ENCODE measurements at places on chromosomes 6 and 20.
A peak's percentile ranks its signal among the peaks of the same experiment; 100 is the strongest.

- DNase-seq, result no peak
Measured at GRCh38 chr6:36128793-36129192, 1.5 kb upstream of the MAPK13 start.

DNA sequence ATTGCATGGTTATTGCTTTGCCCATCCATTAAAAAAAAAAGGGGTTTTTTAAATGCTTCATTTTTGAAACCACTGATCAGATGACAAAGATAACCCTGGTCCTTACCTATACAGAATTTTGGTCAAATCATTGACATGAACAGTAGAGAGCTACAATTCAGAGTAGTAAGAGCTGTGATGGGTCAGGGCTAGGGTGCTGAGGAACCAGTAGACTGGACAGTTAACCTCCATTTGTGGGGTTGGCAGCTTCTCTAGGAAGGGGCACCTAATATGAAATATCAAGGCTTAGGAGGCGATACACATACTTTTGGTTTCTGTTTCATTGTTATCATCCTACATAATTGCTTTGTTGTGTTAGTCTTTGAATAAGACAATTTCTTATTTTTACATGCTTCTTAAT, 55.1 kb downstream of the ORC3 start:
- DNase-seq, result no peak

DNA sequence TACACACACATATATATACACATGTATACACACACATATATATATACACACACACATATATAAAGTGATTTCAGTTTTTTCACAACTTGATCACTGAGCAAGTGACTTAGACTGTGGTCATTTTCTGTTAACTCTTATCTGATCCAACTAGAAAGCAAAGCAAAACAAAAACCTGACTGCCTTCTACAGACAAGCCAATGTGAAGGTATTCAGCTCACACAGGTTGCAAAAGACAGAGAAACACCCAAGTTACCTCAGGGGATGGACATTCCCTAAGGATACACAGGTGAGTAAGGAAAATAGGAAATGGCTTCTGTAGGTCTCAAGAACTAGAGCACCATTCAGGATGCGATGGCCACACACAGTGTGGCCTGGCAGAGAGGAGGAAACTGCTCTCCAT, 58.4 kb upstream of the IER3 start:
- no peak for DNase-seq

- no peak for DNase-seq
Measured at GRCh38 chr20:62959101-62959971, 6.8 kb downstream of the SLC17A9 start.

DNA sequence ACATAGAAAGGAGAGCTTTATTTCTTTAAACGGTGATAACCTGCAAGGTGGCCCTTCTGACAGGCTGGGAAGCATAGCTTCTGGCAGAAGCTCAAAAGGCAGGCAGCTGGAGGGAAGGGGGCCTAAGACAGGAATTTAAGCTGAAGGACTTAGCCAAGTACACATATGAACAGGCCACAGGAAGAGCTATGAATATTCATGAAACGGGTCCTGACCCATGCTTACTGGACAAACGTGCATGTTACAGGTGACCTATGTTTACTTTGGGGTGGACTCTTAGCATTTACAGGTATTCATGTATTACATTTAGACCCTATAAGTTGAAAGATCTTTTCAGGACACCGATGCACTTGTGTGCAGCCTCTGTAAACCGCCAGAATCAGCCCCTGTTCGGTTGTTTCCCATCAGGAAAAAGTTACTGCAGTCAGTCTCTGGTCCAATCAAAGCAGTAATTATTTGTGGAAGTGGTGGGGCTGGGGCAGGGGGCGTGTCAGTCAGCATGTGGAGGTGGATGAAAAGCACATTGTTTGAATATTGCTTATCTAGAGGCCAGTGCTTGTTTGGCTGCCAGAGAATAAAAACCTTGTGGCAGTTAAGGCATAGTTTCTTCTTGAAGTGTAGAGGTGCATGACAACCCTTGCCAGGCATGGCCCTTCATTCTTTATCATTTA, 2.9 kb upstream of the GZF1 start:
- no peak for DNase-seq

- no peak for DNase-seq
Measured at GRCh38 chr20:36368869-36369268, 62.7 kb downstream of the DLGAP4 start.

GRCh38 chr6:1200081-1200408, 111.9 kb upstream of the FOXQ1 start:
- DNase-seq, result no peak

DNA sequence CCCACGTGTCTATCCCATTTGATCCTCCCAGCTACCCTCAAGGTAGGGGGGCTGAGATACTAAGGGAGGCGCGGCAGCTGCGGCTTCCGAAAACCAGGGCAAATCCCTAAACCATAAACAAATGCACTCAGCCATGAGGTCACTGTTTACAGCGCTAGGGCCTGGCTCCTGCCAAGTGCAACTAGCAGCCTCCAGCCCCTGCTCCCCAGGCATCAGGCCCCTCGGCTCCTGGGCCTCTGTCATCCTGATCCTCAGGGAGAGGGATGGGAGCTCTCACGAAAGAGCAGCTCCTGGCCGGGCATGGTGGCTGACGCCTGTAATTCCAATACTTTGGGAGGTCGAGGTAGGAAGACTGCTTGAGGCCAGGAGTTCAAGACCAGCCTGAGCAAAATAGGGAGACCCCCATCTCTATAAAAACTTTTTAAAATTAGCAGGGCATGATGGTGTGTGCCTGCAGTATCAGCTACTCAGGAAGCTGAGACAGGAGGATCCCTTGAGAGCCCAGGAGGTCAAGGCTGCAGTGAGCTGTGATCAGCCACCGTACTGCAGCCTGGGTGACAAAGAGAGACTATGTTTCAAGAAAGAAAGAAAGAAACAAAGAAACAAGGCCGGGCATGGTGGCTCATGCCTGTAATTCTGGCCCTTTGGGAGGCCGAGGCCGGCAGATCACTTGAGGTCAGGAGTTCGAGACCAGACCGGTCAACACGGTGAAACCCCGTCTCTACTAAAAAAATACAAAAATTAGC, 42.5 kb upstream of the TLDC2 start:
- no peak for DNase-seq

GRCh38 chr6:132053511-132053910, 102.3 kb upstream of the CCN2 start:
- no peak for DNase-seq

GRCh38 chr6:163137398-163137881, 277.1 kb upstream of the QKI start:
- no peak for DNase-seq

DNA sequence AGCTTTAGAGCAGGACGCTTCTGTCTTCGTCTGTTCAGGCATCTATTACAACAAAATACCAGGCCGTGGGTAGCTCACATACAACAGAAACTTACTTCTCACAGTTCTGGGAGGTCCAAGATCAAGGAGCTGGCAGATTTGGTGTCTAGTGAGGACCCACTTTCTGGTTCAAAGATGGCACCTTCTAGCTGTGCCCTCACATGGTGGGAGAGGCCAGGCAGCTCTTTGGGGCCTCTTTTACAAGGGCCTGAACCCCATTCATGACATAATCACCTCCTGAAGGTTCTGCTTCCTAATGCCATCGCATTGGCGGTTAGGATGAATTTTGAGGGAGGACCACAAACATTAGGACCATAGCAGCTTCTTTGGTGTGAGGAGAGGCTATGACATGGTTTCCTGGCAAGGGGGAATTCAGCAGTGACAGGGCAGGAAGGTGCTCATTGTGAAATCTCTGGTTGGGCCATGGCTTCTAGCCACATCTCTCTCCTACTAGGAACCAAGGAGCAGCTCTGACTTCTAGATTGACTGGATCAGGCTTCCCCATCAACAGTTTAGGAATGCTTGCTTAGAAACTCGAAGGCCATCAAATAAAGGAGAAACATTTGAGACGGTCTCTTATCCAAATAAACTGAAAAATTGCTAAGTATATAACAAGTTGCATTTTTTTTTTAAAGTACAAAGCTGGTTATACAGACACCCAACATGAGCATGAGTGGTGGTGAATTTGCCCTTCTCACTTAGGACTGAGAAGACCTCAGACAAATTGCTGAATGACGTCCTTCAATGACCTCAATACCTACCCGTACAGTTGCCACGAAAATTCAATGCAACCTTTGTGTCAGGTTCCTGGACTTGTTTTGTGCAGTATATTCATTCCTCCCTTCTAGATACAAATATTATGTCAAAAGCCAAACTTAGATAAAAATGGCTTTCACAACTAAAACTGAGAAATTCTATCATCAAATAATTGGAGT, 140.7 kb downstream of the ZDHHC14 start:
- DNase-seq, result no peak

GRCh38 chr6:30380464-30380863, 35.5 kb downstream of the RPP21 start:
- DNase-seq, result no peak

GRCh38 chr6:13248994-13249393, 79.3 kb downstream of the TBC1D7 start:
- DNase-seq, result no peak

GRCh38 chr6:106360410-106360988, at the start of gene CRYBG1:
CRYBG1 (plus strand) TSS chr6:106360717; CDS start chr6:106360909, 192 bp downstream.
- DNase-seq, result peak; percentile 69

- no peak for DNase-seq
Measured at GRCh38 chr20:61126369-61127195, 125.5 kb upstream of the CDH4 start.

DNA sequence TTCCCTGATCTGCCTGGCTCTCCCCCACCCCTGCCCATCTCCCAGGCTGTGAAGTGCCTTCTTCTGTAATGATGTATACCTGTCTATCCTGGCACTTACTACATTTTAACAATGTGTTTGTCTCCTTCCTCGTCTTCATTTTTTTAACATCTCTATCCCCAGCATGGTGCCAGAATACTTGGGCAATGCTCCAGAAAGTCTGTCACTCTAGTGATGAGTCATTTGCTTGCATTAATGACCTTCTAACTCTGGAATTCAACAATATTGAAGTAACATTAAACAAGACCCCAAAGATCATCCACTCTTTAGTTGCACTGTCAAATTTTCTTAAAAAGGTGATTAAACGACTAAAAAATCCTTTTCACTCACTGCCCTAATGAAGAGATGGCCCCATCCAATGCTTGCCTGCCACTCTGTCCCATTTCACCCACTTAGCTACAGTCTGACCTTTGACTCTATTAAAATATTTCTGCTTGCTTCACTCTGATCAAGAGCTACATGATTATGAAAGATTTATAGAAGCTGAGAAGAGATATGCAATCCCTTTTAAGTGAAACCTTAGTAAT, 7.7 kb upstream of the KLHL31 start:
- DNase-seq, result no peak

DNA sequence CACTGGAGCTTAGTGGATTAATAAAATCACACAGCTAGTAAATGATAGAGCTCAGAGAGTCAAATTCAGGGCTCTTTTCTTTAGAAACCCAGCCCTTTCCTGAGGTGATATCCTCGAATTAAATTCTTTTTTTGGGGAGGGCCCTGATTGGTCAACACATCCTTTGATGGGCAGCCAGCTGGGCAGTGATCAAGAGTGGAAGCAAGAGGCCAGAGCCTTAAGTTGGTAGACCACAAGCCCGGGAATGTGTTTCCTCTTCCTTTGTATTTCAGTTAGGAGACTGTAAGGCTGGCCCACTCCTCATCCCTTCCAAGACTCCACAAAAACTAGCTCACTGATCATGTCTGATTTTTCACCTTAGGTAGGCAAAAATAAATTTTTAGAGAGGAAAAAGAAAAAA, 640.5 kb downstream of the DHX35 start:
- DNase-seq, result no peak

DNA sequence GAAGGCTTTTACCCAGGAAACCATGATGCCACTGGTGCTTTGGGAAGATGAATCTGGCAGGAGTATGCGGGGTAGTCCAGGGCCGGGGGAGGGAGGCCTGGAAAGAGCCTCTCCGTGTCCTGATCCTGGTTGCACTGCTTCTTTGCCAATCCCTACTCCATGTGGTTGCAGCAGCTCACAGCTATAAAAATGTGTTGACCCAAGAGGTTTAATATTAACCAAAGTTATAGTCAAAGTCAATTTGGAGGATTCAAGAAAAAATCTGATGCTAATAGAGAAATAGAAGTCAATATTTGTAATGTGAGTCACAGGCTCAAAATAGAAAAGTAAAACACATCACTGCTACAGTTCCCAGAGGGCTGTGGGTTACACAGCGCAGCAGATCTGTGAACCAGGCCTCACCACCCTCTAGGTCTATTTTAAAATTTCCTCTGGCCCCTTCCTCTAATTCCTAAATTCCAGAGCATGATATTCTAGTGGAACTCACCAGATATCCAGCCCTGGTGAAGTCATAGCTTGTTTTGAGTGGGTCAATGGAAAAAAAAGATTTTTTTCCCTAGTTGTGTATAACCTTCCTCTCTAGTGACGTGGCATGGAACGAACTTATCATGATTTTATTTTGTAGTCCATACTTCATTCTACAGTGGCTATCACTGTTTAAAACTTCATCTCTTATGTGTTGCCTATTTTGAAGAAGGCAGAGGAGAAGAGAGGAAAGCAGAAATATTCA, 63.2 kb upstream of the BMP2 start:
- DNase-seq, result no peak

- no peak for DNase-seq
Measured at GRCh38 chr6:99471638-99472037, 43.6 kb downstream of the USP45 start.

GRCh38 chr20:6732001-6732447, 35.5 kb upstream of the BMP2 start:
- DNase-seq, result no peak

DNA sequence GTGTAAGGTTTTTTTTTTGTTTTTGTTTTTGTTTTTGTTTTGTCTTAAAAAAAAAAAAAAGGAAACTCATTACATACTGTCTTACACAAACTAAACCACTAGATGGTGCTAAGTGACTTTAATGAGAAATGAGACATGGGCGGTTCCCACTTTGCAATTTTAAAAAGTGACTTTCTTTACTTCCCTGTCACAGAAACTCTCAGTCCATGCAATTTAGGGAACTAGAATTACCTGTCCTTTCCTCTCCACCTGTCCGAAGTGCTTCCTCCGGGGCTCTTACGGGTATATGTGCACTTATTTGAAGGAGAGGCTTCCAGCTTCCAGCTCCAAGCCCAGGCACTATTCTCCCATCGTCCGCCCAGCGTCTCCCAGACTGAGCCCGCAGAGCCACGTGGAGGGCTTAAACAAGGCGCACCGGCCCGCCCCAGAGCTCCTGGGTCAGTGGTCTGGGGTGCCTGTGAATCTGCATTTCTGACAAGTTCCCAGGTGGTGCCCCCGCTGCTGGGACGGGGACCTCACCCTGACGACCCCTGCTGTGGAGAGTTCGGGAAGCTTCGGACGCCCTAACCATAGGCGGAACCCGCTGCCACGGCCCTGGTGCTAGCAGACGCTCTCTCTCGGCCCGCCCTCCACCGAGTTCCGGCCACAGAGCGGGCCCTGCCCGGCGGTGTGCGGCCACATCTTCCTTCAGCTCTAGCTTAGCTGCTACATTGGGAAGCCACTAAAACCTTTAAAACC, 26.1 kb downstream of the BFSP1 start:
- DNase-seq, result peak; percentile 60

GRCh38 chr6:30883685-30884520, at the start of gene DDR1:
DDR1 (plus strand) TSS chr6:30884519; CDS start chr6:30888730, 4,211 bp downstream.
- peak; percentile 15 for DNase-seq

Measured in stimulated activated naive CD8-positive, alpha-beta T cell treated with anti-CD3 and anti-CD28 coated beads, Interleukin-15, amount 100 ng/mL, for 72 hours (primary cell).